ENCODE measurements at places on chromosomes 7 and 10. TPM values are rescaled to one million over a fixed set of nuclear protein-coding genes. Genes with fewer than 3 reads are reported as not detected.

DNA sequence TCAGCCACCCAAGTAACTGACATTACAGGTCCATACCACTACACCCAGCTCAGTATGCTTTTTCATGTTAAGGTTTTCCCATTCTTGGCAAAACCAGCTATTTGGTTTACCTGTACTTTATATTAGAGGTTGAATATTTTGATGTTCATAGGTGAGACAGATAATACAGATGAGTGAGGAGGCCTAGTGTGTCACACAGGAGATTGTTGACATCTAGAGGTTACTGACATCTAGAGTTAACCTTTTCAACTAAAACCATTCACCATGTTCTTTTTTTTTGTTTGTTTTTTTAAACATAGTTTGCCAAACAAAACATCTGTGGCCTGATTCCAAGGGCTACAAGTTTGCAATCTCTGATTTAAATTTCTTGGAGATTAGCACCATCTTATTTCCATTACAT, 8.0 kb downstream of the GHITM start:
- no peaks in the 10 kb centered on the region for H3K27me3 ChIP-seq
- no peak overlapping the region for H3K4me3 ChIP-seq
- DNase-seq, result no peak
- no peaks in the 10 kb centered on the region for H3K4me1 ChIP-seq

DNA sequence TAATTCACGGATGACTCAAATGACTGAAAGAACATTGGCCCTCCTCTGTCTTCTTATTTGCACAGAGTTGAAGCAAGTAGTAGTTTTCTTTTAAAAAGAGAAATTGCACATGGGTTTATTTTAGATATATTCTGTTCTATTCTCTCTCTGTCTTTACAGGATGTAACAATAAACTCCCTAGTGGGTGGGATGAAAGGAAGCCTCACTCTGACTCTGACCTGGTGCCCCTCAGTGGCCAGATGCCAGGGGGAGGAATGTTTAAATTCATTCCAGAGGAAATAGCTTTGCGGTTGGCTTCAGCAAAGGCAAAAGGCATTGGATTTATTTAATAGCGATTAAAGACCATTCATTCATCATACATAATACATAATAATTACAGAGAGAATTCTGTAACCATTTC, 156.4 kb upstream of the MTPN start:
- no peaks in the 10 kb centered on the region for H3K27me3 ChIP-seq
- H3K4me1 ChIP-seq, result no peaks in the 10 kb centered on the region
- DNase-seq, result no peak
- H3K36me3 ChIP-seq, result no peaks in the 10 kb centered on the region

GRCh38 chr10:77641788-77642397, 4.3 kb upstream of the KCNMA1 start:
- H3K27me3 ChIP-seq, result no peaks in the 10 kb centered on the region
- H3K36me3 ChIP-seq, result no peaks in the 10 kb centered on the region
- no peak overlapping the region for H3K4me3 ChIP-seq
- no peak overlapping the region for H3K27ac ChIP-seq

GRCh38 chr10:62534031-62534430, 159.9 kb downstream of the ZNF365 start:
- H3K4me1 ChIP-seq, result no peaks in the 10 kb centered on the region
- H3K27me3 ChIP-seq, result no peaks in the 10 kb centered on the region
- no peak overlapping the region for H3K27ac ChIP-seq

DNA sequence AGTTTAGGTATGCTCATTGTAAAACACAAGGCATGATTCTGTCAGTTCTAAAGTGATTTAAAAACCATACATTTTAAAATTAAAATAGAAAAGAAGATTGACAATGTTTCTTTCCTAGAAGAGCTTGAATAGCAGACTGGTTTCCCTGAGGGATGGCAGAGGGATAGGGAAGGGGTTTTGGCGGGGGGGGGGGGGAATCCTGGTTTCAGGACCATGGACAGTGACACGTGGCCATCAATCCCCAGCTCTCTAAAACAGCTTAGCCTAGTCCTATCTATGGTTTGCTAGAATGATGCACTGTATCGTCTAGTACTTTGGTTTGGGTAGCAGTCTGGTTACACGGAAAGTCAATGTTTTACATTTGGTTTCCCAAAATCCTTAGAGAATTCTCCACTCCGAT, 88.7 kb downstream of the PHYHIPL start:
- H3K27me3 ChIP-seq, result peaks cover 49% of the 10 kb centered on the region
- no peak overlapping the region for H3K27ac ChIP-seq
- H3K4me1 ChIP-seq, result no peaks in the 10 kb centered on the region
- no peak overlapping the region for H3K4me3 ChIP-seq
- DNase-seq, result no peak
- H3K36me3 ChIP-seq, result no peaks in the 10 kb centered on the region

- H3K27ac ChIP-seq, result peak overlapping the region; percentile 91
- H3K36me3 ChIP-seq, result no peaks in the 10 kb centered on the region
- H3K27me3 ChIP-seq, result no peaks in the 10 kb centered on the region
- H3K4me3 ChIP-seq, result peak overlapping the region; percentile 6
- peak; percentile 77 for DNase-seq
Measured at GRCh38 chr7:75727881-75728593, 10.7 kb downstream of the HIP1 start.

DNA sequence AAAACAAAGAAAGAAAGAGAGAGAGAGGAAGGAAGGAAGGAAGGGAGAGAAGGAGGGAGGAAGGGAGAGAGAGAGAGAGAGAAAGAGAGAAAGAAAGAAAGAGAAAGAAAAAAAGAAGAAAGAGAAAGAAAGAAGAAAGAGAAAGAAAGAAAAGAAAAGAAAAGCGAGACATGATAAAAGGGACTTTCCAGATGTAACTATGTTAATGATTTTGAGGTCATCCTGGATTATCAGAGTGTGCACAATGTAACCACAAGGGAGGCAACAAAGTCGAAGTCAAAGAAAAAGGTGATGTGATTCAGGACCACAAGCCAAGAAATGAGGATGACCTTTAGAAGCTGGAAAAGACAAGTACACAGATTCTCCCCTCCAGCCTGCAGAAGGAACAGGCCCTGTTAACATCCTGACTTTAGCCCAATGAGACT, 48.9 kb upstream of the PAX2 start:
- no peak overlapping the region for H3K4me3 ChIP-seq
- H3K4me1 ChIP-seq, result peaks cover 13% of the 10 kb centered on the region
- no peak for DNase-seq
- no peaks in the 10 kb centered on the region for H3K36me3 ChIP-seq
- H3K27ac ChIP-seq, result no peak overlapping the region

- H3K27me3 ChIP-seq, result peaks cover 51% of the 10 kb centered on the region
- H3K36me3 ChIP-seq, result no peaks in the 10 kb centered on the region
- no peak overlapping the region for H3K27ac ChIP-seq
- DNase-seq, result no peak
- H3K4me1 ChIP-seq, result no peaks in the 10 kb centered on the region
Measured at GRCh38 chr7:132546366-132547127, 29.7 kb downstream of the PLXNA4 start.

- H3K4me3 ChIP-seq, result no peak overlapping the region
- no peaks in the 10 kb centered on the region for H3K27me3 ChIP-seq
- DNase-seq, result no peak
- no peaks in the 10 kb centered on the region for H3K36me3 ChIP-seq
- H3K4me1 ChIP-seq, result peaks cover 10% of the 10 kb centered on the region
- H3K27ac ChIP-seq, result no peak overlapping the region
Measured at GRCh38 chr7:33873981-33874750, 31.2 kb upstream of the BMPER start.

DNA sequence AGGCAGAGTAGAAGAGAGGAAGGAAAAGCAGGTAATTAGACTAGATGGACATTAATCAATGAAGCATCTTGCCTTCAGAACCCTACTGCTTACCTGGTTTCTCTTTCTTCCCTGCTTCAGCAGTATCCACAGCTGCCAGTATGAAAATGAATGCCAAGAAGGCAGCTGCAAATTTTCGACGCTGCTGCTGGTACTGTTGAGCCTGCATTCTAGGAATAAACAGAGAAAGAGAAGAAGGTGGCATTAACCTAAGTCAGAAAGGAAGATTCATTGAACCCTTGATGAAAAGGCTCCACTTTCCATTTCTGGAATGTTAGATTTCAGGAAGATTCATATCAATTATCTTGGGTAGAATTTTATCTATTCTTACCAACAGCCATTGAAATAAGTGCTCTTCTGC, 88.8 kb downstream of the PTN start:
- no peak overlapping the region for H3K27ac ChIP-seq
- H3K4me1 ChIP-seq, result no peaks in the 10 kb centered on the region
- no peak overlapping the region for H3K4me3 ChIP-seq
- no peaks in the 10 kb centered on the region for H3K36me3 ChIP-seq

GRCh38 chr7:32147546-32148268, 77.5 kb upstream of the PDE1C start:
- H3K27ac ChIP-seq, result no peak overlapping the region
- no peak for DNase-seq
- no peaks in the 10 kb centered on the region for H3K4me1 ChIP-seq
- H3K27me3 ChIP-seq, result peaks cover 10% of the 10 kb centered on the region
- no peaks in the 10 kb centered on the region for H3K36me3 ChIP-seq
- H3K4me3 ChIP-seq, result no peak overlapping the region

DNA sequence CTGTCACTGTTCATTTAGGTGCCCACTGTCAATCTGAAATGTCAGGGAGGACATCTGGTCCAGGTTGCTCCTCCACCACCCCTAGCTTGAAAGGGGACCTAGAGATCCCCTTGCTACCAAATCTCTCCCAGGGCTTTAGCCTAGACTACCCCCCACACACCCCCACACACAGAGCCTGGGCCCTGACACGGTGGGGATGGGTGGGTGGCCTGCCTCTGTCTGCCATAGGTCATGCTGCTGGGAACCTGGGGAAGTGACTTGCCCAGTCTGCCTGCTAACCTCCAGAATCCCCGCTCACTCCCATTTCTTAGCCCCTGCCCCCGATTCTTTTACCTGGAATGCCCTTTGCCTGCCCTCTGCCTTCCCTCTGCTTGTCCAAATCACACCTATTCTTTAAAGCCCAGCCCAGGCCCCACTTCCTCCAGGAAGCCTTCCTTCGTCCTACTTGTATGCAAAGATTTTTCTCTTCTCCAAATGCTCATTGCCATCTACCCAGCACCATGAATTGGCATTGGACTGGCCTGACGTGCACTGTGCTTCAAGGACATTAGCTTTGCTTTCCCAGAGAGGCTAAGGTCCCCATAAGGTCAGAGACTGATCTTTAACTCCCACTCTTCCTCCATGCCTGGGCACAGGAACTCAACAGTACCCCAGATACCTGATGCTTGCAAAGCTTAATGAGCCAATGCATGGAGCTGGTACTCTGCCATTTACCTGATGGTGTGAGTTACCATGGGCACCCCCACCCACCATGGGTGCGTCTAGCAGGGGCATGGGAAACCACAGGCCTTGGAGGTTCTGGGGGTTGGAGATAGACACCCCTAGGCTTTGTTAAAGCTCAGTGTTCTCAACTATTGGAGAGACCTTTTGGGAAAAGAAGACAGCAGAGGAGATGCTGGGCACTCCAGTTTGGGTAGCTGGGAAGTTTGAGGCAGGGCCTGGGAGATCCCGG, 2.0 kb upstream of the SMARCD3 start:
- H3K4me3 ChIP-seq, result peak overlapping the region; percentile 72
- H3K36me3 ChIP-seq, result no peaks in the 10 kb centered on the region
- DNase-seq, result no peak
- peaks cover 61% of the 10 kb centered on the region for H3K4me1 ChIP-seq
- H3K27ac ChIP-seq, result peak overlapping the region; percentile 79

DNA sequence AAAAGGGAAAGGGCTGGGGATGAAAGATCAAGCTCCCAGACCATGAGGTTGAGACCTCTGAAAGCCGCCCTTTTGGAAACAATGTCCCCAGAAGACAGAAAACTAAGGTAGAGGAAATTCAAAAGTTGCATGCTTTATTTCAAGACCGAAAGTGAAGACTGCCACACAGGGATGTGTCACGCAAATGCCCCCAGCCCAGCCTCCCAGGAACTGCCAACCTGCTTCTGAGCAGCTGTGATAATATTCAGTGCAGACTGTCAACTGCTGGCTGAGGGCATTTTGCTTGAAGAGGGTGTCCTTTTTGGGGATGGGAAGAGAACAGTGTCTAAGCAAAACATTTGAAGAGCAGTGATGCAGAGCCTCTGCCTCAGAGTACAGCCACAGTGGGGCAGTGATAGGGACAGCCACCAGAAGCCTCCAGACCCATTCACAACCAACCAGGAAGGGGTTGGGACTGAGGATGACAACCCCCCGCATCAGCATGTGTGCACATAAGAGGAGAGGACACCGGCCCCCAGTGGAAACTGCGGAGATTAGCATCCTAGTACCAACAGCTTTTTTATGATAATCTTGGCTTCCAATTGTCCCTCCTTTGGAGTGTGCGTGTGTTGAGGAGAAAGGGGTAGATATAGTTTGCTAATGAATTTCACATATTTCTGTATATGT, 34.7 kb upstream of the NFE2L3 start:
- H3K27me3 ChIP-seq, result no peaks in the 10 kb centered on the region
- H3K4me1 ChIP-seq, result no peaks in the 10 kb centered on the region
- no peak overlapping the region for H3K27ac ChIP-seq
- no peak for DNase-seq
- H3K36me3 ChIP-seq, result no peaks in the 10 kb centered on the region

DNA sequence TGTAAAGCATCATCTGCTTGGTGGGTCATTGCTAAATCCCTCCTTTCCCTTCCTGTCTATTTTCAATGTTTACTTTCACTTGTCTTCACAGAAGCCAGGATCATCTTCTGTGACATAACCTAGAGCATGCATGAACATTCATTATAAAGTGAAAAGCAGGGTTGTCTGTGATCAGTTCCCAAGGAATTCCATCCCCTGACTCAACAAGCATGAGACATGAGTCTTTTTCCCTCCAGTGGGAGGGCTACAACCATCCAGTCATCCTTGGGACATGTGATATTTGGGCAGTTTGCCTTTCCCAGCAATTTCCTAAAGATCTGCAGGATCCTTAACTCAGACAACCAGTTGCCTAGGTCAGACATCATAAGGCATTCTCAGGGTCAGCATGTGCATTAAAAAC, 166.3 kb upstream of the TMEM196 start:
- H3K4me3 ChIP-seq, result no peak overlapping the region
- DNase-seq, result no peak
- peaks cover 8% of the 10 kb centered on the region for H3K4me1 ChIP-seq
- no peak overlapping the region for H3K27ac ChIP-seq

DNA sequence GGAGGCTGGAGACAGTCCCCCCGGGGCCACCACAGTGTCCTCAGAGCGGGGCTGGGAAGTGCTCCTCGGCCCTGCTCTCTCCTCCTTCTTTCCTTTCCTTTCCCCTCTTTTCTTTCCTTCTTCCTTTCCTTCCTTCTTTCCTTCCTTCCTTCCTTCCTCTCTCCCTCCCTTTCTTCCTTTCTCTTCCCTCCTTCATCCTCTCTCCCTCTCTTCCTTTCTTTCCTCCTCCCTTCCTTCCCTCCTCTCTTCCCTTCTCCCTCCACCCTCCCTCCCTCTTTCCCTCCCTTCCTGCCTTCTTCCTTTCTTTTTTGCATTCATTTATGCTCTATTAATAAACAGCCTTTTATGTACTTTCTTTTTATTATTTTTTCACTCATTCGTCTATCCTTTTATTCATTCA, 127.1 kb upstream of the TCERG1L start:
- no peaks in the 10 kb centered on the region for H3K4me1 ChIP-seq
- no peak for DNase-seq
- H3K36me3 ChIP-seq, result no peaks in the 10 kb centered on the region
- H3K27ac ChIP-seq, result no peak overlapping the region
- no peak overlapping the region for H3K4me3 ChIP-seq

SLC13A4 gene
- total RNA-seq, result 0.30 TPM

MSMB gene
- total RNA-seq, result not detected

SAMD9L gene
- total RNA-seq, result 0.15 TPM

AKR1C4 gene
- total RNA-seq, result not detected

LRCH4 gene
- 47.9 TPM for total RNA-seq

NKX1-2 gene
- 3.4 TPM for total RNA-seq

NAT16 gene
- total RNA-seq, result 2.0 TPM

FAM237B gene
- total RNA-seq, result not detected

Measured in HCT116 (cell line).